GM13977 (cell line): ENCODE measurements at places on chromosomes 7 and 10.
A peak's percentile ranks its signal among the peaks of the same experiment; 100 is the strongest.

GRCh38 chr10:113716109-113716910, 35.2 kb upstream of the PLEKHS1 start:
- DNase-seq, result peak; percentile 16

GRCh38 chr7:46982928-46983327, 599.0 kb downstream of the TNS3 start:
- no peak for DNase-seq

GRCh38 chr10:29880856-29881255, 178.5 kb downstream of the JCAD start:
- no peak for DNase-seq

GRCh38 chr10:105986912-105987635, 1177.4 kb downstream of the SORCS1 start:
- DNase-seq, result no peak

DNA sequence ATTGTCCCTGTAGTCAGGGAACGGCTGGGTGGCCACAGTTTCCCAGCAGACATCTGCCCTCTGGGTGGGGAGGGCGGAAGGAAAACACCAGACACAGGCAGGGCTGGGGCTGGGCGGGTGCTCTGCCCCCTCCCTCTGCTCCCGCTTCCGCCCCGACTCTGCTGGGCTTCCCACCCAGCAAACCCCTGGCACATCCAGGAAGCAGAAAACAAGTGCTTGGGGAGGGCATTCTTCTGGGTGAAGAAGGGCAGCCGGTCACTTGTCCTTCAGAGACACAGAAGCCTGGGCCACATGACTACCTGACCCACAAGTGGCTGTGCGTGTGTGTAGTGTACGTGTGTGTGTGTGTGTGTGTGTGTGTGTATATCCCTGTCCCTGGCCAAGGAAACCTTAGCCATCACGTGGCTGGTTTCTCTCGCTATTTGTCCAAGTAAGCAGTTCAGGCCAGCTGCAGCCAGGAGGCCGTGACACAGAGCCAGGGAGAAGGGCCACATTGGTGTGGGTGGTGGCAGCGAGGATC, 77.9 kb downstream of the ZMIZ1 start:
- no peak for DNase-seq

DNA sequence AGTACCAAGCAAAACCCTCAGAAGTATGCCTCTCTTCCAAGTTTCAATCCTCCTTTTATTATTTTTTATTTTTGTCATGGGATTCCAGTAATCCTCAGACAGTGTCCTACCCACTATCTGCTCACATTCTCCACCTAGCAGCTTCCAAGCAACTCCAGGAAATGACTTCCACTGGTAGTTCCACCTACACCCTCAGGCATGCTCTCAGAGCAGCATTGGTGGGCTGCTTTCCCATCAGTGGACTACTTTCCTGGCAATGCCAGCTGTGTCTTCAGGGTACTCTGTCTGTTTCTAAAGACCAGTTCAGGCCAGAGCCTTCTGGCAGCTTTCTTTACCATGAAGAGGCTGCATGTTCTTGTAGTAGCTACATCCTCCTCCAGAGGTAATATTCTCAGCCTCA, 244.0 kb downstream of the HGF start:
- no peak for DNase-seq

GRCh38 chr7:31107106-31108090, 55.3 kb downstream of the ADCYAP1R1 start:
- DNase-seq, result no peak

- DNase-seq, result no peak
These were observed 93.0 kb downstream of the EBF3 start for GRCh38 chr10:129870961-129871621.

DNA sequence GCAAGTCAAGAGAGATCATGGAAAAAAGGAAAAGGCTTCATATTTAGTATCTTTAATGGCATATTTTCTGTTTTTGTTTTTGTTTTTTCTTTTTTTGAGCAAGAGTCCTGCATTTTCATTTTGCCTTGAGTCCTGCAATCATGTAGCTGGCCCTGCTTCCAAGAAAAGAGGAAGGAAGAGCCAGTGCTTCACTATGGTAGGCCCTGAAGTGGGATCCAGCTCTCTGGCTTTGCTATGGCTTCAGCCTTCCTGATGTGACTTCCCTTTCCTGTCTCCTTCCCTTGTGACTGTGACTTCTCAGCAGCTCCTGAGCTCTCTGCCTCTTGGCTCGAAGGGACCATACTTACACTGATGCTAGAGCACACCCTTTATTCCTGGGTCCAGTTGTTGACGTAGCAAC, 512.3 kb downstream of the INHBA start:
- no peak for DNase-seq

DNA sequence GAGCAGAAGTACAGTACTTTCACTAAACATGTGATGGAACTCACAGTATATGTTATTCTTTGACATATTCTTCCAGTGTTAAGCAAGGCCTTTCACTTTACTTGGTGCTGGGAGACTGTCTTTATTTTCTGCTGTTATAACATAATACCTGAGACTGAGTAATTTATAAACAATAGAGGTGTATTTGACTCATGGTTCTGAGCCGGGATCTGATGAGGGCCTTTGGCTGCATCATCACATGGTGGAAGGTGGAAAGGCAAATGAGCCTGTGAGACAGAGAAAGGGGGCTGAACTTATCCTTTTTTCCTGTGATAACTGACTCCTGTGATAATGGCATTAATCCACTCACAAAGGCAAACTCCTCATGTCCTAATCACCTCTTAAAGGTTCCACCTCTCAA, 1.4 kb downstream of the SUPV3L1 start:
- DNase-seq, result no peak

- no peak for DNase-seq
These were observed 56.6 kb downstream of the GSDME start for GRCh38 chr7:24700521-24701260.

- DNase-seq, result no peak
These were observed 32.8 kb upstream of the ARHGAP12 start for GRCh38 chr10:31961277-31962074.

GRCh38 chr7:155287284-155287935, 10.3 kb upstream of the INSIG1 start:
- DNase-seq, result no peak

DNA sequence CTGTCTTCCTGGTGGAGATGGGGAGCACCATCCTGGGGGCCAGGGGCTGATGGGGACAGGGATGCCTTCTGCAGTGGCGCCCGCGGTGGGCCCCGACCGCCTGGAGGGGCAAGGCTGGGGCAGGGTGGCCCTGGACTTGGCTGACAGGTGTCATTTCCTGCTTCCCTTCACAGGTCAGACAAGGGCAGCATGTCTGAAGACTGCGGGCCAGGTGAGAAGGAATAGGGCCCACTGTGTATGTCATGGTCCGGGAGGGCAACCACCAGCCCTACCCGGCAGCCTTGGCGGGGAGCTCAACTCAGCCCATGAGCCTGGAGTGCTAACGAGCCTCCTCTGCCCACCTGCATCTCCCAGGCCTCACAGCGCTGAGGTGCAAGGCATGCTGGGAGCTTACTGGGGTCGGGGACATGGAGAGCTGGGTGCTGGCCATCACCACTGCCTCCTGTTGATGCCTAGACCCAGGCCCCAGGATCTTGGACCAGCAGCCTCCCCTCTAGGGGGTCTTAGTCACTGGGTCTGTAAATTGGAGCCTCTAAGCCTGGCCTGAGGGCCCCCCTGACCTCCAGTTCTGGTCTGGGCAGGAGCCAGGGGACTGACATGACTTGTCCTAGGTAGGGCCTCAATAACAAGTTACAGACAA, 28.0 kb upstream of the SRRM3 start:
- DNase-seq, result no peak
